ENCODE measurements at places on chromosomes 12 and 14.
A peak's percentile ranks its signal among the peaks of the same experiment; 100 is the strongest.

- DNase-seq, result peak; percentile 79
Observed at GRCh38 chr12:75631831-75632230, 120.4 kb upstream of the KRR1 start.

GRCh38 chr14:24881116-24881893 lies 168.6 kb downstream of the STXBP6 start:
- peak; percentile 63 for DNase-seq

DNA sequence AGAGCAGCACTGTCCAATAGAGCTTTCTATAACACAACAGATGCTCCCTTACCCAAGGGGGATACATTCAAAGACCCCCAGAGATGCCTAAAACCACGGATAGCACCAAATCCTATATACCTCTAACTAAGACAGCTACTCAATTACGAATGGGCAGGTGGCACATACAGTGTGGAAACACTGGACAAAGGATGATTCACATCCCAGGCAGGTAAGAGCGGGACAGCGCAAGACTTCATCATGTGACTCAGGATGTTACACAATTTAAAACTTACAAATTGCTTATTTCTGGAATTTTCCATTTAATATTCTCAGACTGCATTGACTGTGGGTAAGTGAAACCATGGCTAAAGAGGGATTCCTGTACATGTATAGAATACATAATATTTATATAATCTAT lies 5.5 kb upstream of the HCFC2 start:
- no peak for DNase-seq

- no peak for DNase-seq
Observed at GRCh38 chr14:64200170-64200569, 94.0 kb downstream of the ESR2 start.

DNA sequence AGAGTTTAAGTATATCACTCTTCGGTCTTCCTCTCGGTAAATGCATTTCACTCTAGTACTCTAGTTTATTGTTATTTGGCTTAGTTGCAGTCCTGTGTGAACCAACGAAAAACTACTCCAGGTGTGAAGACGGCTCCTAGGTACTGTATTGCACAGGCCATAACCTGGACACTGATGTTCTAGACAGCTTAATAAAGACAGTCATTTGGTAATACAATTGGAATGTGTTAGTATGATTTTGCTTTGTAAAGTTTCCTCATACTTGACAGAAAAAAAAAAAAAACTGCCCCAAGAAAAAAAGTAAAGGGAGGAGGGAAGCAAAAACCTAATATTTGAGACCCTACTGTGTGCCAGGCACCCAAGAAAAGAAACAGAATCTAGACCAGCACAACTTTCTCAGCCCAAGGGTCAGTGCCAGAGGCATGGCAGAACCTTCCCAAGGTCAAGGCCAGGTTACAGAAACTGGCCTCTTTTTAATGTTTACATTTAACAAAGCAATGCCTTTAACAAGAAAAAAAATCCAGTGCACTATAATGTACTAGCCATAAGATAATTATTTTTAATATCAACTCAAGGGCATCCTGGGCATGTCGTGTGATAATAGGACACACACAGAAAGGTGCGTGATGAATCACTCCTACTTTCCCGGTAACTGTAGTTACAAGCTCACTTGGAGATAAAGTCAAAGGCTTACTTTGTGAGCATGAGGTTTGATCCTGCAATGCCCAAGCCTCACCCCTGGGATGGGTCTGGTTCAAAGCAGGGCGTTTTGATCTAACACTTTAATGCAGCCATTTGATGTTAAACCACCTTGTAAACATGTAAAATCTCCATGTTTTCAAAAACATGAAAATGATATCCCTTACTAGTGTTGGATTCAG lies 110.6 kb downstream of the BMP4 start:
- DNase-seq, result no peak

DNA sequence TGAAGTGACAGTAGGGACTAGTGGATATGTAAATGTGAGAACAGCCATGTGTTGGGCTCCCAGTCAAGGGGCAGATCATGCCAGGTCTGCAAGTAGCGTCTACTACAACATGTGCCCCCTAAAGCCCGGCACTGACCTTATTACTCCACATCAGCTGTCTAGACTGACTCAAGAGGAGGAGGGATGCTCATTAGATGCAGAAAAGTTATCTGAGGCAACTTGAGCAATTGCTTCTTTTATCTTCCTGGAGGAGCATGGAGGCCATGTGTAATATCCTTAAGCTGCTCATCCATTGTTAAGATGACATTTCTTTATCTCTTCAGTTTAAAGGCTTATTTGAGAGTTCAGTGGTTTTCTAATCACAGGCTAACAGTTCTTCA lies 404.7 kb upstream of the FLRT2 start:
- no peak for DNase-seq

DNA sequence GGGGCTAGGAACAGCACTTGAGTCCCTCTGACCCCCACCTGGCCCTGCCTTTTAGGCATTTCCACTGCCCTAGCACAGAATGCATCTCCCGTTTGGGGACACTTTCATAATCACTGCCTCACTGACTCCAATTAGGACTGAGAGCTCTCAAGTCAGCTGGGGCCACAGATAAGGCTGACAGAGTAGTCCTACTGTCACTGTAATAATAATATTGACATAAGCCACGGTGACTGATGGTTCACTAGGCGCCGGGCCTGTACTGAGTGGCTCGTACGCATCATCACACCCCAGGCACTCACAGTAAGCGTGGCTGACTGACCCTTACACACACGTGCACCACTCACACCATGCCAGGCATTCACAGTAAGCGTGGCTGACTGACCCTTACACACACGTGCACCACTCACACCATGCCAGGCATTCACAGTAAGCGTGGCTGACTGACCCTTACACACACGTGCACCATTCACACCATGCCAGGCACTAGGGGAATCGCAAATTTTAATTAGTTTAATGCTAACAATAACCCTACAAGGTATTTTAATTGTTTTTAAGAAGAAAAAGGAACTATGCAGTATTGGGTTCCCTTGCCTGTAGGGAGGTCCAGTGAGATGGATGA lies 87.7 kb downstream of the CHGA start:
- DNase-seq, result no peak

GRCh38 chr12:54373649-54374561 lies 9.6 kb upstream of the GPR84 start:
- no peak for DNase-seq

GRCh38 chr14:104113631-104114420 lies 24.6 kb upstream of the KIF26A start:
- DNase-seq, result no peak

- DNase-seq, result no peak
Observed at GRCh38 chr12:49160399-49160798, 28.5 kb downstream of the TUBA1A start.

DNA sequence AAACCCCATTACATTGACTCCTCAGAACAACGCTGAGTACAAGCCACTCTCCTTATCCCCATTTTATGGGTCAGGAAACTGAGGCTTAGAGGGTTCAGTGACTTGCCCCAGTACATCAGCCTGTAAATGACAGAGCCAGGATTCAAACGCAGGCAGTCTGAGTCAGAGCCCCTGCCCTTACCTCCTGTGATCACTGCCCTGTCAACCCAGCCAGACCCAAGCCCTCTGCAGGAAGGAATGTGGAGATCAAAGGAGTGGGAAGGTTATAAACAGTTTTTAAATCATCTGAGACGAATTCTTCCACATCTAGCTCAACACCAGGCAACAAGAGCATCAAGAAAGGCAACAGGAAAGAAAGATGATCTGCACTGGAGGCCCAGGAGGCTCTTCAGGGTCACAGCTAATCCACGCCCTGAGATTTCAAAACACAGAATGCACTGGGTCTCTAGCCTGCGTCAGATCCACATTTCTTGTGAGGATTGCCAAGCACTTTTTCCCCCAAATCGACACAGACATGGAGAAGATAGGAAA lies 38.5 kb downstream of the SPTB start:
- peak; percentile 62 for DNase-seq

DNA sequence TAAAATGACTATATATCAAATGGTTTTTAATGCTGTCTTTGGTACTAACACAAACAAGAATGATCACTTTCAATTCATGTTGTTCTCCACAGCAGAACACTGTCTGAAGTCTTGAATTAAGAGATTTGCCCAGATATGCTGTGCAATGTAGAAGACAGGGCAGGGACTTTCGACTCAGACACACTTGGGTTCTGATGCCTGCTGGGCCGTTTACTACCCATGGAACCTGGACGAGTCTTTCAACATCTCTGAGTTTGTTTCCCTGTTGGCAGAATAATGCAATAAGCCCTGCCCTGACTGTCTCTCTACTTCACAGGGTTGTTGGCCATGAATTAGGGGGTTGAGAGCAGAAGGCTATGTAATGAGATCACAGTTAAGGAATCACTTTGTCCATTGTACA lies 162.6 kb upstream of the TMPO start:
- DNase-seq, result no peak

DNA sequence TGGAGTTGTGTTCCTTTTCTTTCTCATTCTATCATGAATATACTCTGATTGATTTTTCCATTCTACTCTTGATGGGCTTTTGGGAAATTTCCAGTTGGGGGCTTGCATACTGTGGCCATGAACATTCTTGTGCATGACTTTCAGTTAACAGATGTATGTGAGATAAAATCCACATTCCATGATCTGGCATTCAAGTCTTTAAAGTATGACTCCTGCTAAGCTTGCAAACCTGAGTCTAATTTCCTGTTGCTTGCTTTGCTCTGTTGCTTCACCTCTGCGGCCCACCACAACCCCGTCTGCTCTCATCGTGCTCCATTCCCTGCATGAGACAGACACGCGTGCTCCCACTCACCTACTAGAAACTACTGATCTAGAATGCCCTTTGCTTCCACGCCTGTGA lies 24.3 kb upstream of the NPAS3 start:
- no peak for DNase-seq

GRCh38 chr12:34186492-34186891 lies 164.2 kb downstream of the ALG10 start:
- no peak for DNase-seq

- DNase-seq, result no peak
Observed at GRCh38 chr12:79331870-79332269, 358.9 kb downstream of the PAWR start.

- DNase-seq, result peak; percentile 77
Observed at GRCh38 chr12:113056631-113057488, at the start of gene DTX1. DTX1 (plus strand) TSS chr12:113056730; CDS start chr12:113058193, 1,463 bp downstream.

- DNase-seq, result no peak
Observed at GRCh38 chr14:105161964-105162668, 6.5 kb downstream of the JAG2 start.

DNA sequence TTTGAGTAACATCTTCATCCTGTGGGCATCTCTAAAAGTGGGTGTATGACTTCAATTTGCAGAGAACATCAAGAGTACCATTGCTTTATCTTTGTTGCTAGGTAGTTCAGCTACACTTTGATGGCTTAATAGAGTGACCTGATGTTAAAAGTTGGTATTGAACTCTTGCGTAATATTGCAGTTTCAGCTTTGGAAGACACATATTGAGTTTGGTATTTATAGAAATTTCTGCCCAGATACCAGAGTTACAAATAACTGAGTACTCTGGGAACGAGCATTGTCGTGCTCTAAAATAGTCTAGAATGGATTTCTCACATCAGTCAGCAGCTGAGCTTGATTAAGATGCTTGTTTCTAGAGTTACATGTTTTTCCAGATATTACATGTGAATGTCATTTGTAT lies 24.8 kb upstream of the AKAP5 start:
- no peak for DNase-seq

DNA sequence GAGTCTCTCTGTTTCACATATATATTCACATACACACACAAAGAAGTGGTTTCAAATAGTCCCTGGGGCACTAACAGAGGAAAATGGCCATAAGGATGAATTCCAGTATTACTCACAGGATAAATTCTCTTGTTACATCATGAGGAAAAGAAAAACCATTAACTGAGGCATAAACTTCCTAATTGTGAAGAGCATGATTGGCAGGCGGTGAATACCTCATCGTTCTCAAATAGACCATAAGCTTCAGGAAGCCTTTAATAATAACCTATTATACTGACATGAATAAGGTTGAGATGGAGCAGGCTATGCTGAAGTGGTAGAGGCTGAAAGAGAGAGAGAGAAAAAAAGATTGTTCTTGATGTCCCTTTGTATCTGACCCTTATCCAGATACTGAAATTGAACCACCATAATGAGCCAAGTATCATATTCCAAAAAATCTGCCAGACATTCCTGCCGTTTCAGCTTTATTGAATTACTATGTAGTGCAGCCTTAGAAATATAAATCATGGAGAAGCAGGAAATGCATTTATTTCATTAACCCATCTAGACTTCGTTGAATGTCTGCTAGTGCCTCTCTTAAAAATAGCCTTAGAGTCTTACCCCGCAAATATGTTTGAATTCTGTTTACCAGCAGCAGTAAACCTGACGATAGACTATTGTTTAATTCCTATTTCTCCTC lies 86.8 kb downstream of the NUAK1 start:
- peak; percentile 47 for DNase-seq

DNA sequence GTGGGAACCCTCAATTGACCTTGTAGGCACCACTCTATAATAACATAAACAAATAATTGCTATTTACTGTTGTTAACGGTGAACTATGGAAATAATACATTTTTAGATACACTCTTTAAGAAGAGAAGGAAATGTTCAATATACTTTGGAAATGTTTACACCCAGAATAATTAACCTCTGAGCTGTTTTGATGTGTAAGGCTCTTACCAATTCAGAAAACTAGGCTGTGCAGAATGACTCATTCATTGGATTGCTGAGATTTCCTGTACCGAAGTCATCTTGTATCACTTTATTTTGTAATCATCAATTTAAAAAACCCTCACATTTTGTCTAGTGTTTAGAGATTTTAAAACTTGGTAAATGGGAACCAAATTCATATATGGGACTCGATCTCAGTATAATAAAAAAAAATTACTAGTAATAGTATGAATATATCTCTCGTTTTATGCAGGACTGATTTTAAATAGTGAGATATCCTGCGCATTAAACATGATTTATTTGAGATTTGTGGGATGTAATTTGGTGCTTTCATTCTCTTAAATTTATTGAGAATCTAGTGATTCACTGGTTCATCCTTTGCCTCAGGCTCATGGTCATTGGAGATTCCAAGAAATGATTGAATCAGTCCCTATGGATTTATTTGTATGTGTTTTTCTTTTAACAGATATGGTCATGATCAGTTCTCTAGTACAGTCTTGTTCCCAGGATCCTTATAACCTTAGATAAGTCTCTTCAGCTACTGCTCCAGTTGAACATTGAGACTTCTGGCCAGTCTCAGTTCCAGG lies 3.9 kb downstream of the SAMD4A start:
- no peak for DNase-seq

DNA sequence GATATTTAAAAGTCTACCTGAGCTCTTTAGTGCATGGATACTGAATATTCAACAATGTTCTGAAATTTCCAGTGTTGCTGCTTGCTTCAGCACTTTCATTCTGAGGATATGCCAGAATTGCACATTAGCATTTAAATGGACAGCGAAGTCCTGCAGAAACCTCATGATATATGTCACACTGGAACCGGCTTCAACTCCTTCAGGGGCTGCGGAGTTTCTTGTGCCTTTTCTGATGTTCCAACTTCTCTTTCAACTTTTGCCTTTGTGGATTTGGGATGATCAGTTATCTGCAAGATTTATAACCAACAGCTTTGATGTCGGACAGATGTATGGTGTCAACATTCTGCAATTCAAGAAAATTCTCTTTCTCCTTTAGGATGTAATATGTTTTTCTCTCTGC lies 142.5 kb upstream of the LMNTD1 start:
- DNase-seq, result peak; percentile 73

Data from muscle of back (tissue), 13 donors.